ENCODE measurements at places on chromosomes 3 and 15. TPM values are rescaled to one million over a fixed set of nuclear protein-coding genes. Genes with fewer than 3 reads are reported as not detected.

DNA sequence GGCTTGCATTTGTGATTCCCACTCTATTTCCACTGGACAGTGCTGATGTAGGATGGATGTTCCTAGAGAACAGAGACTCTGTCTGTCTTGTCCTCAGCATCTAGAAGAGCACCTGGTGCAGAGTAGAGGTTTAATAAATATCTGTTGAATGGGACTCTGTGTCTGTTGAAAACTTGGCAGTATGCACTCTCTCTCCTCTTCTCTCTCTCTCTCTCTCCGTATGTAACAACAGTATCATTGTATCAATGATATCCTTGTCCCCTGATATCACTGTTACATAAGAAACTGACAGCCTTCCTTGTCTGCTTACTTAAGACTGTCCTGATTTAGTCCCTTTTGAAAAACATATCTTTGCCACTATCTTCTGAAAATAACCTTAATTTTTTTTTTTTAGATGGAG lies 24.3 kb upstream of the MGLL start:
- no peak for DNase-seq

DNA sequence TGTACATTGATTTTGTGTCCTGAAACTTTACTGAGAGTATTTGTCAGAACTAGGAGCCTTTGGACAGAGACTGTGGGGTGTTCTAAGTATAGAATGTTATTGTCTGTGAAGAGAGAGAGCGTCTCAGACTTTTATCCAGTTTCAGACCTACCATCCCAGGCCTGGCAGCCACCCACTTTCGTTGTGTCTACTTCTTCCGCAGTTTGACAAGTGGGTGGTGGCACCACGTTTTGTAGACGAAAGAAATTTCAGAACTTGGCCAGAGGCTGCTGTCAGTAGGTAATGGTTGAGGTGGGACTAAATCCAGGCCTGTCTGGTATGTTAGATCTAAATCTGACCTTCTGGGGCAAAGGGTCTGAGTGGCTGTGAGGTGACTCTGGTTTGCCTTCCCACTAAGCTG lies 13.4 kb upstream of the TRAK1 start:
- DNase-seq, result no peak

AMOTL2 gene
- not detected for total RNA-seq

BFSP2 gene
- total RNA-seq, result 1.1 TPM

- DNase-seq, result no peak
Observed at GRCh38 chr3:72368331-72368975, 479.8 kb downstream of the SHQ1 start.

DNA sequence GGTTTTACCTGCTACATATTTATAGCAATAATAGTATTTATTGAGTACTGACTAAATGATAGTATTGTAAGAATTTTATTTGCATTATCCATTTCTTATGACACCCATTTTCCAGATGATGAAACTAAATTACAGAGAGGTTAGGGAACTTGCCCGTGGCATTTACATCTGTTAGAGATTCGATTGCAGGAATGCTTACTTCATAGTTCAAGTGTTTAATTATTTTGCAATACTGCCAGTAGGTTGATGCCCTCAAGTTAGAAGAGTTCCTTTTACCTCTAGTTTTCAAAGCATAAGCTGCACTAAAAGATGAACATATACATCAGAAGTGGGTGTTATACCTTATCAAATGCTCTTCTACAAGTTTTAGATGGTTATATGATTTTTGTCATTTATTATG lies 362.8 kb upstream of the RGMA start:
- DNase-seq, result no peak

ST6GAL1 gene
- 99.2 TPM for total RNA-seq

- DNase-seq, result no peak
Observed at GRCh38 chr3:183812761-183813445, 12.5 kb downstream of the MAP6D1 start.

GRCh38 chr3:187019542-187020072 lies 89.3 kb downstream of the ST6GAL1 start:
- no peak for DNase-seq

- DNase-seq, result no peak
Observed at GRCh38 chr3:80785475-80785874, 976.0 kb downstream of the GBE1 start.

DNA sequence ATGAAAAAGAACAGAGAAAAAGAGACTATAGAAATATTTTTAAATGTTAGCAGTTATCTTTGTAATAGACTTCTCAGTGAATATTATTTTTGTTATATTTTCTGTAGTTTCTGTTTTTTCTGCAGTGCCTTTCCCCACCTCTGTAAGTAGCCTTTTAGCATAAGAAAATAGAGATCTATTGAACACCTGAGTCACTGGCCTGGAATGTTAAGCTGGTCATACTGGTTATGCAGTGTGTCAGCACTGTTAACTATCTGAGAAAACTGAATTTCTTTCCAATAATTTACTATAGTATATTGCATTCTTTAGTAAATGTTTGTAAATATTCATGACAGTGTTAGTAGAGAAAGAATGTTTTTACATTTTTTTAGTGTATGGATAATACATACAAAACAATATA lies 79.8 kb downstream of the NECTIN3 start:
- no peak for DNase-seq

GRCh38 chr3:187183210-187183862 lies 13.9 kb upstream of the RTP1 start:
- peak; percentile 4 for DNase-seq

- no peak for DNase-seq
Observed at GRCh38 chr3:194421-194820, 2.1 kb upstream of the CHL1 start.

CCDC54 gene
- not detected for total RNA-seq

- no peak for DNase-seq
Observed at GRCh38 chr3:72142028-72142427, 357.1 kb upstream of the PROK2 start.

DNA sequence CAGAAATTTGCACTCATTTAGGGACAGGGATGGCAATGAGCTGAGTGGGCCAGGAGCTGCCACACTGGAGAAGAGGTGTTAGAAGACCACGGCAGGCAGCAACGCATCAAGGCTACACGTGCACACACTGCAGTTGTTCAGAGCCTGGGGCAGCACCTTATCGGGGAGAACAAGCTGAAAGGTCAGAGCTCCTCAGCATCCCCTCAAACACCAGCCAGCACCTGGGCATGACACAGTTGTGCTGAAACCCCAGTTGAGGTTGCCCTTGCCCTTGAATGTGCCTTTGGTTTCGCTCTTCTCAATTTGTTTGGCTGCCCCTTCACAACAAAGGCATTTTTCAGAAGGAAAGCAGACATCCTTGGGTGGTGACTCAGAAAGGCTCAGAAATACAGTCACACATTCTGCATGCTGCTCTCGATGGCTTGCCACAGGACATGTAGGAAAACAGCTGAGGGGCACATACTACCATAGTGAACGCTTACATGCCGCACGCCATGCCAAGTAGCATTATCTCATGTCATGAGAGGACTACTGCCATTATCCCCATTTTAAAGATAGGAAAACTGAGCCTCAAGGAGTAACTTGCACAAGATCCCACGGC lies 57.6 kb downstream of the ST8SIA2 start:
- peak; percentile 5 for DNase-seq

GRCh38 chr15:32794973-32795372 lies 77.2 kb downstream of the GREM1 start:
- no peak for DNase-seq

- no peak for DNase-seq
Observed at GRCh38 chr3:58151637-58152036, 59.1 kb downstream of the DNASE1L3 start.

HESX1 gene
- total RNA-seq, result 0.43 TPM

GRCh38 chr3:171890398-171890797 lies 47.2 kb downstream of the TMEM212 start:
- peak; percentile 2 for DNase-seq

DNA sequence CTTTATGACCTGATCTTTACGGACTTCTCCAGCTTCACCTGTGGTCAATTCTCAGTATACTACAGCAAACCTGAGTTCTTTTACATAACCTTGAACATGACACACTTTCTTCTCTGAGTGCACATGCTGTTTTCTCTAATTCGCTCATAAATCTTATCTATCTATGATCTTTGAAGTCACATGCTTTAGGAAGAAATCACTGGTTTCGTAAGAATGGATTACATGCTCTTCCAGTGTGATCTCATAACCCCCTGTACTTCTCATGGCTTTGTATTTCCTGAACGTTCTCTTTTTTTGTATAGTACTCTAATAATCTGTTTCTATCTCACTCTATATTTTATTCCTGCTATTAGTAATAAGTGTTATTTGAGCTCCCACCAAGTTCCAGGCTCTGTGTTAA lies 1165.2 kb downstream of the TBL1XR1 start:
- no peak for DNase-seq

- DNase-seq, result no peak
Observed at GRCh38 chr3:156478891-156479290, 76.0 kb downstream of the SSR3 start.

KCNMB3 gene
- 0.34 TPM for total RNA-seq

DNA sequence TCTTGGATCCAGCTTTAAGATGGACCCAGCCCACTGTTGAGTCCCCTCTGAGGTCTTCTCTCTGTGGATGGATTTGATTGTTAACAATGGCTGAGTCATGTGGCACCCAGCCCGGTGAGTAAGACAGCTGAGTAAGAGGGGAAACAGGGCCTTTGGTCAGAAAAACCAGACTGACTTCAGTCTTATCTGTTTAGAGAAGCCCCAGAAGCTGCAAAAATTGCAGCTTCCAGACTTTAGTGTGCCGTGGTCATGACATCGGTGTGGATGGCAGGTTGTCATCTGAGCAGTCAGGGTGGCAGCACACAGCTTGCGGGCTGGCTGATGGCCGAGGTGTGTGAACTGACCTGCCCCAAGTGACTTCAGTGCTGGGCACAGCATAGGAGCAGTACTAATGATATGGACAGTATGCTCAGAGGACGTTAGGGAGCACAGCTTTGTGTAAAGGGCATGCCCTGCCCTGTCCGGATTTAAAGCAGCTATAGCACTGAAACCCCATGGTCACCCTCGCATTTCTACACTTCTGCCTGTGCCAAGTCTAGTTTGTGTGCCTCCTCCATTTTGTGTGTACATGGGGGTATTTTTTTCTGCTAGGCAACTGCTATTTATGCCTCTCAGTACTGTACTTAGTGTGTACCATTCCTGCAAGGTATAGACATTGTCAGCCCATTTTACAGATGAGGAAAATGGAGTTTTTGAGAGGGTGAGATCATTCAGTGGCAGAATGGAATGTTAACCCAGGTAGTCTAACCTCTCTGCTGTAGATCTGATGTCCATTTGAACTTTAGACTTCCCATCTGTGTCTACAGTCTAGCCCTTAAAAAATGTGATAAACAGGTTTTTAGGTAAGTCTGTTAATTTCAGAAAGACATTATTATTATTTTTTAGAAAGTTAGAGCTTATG lies 44.4 kb downstream of the FLNB start:
- peak; percentile 76 for DNase-seq

- no peak for DNase-seq
Observed at GRCh38 chr15:101157721-101158120, 94.1 kb downstream of the CHSY1 start.

PDZRN3 gene
- not detected for total RNA-seq

GRCh38 chr15:93527374-93528050 lies 438.5 kb upstream of the RGMA start:
- no peak for DNase-seq

GRCh38 chr15:65812467-65812866 lies 20.4 kb upstream of the DENND4A start:
- no peak for DNase-seq

DNA sequence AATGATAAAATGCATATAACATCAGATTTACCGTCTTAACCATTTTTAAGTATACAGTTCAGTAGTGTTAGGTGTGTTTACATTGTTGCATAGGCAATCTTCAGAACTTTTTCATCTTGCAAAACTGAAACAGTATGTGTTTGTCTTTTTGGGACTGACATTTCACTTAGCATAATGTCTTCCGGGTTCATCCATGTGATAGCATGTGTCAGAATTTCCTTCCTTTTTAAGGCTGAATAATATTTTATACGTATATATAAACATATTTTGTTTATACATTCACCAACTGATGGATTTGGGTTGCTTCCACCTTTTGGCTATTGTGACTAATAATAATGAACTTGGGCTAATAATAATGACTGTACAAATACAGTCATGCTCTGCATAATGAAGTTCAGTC lies 3.0 kb downstream of the PARP15 start:
- DNase-seq, result no peak

PDCD10 gene
- 74.0 TPM for total RNA-seq

DNA sequence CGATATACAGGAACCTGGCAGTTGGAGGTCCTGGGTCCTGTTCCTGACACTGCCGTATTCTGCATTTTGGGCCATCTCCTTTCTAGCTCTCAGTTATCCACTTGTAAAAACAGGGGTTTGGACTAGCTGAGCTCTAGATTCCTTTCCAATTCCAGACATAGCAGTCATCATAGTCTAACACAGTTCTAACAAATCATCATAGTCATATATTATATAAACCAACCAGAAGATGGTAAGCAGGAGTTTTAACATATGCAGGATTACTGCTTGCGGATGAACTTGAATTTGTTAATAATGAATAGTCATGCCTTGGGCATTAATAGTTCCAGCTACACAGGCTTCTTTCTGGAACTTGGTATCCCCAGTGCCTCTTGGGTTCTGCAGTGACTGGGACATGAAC lies 26.6 kb downstream of the MASP1 start:
- no peak for DNase-seq

ZIC1 gene
- total RNA-seq, result not detected

DNA sequence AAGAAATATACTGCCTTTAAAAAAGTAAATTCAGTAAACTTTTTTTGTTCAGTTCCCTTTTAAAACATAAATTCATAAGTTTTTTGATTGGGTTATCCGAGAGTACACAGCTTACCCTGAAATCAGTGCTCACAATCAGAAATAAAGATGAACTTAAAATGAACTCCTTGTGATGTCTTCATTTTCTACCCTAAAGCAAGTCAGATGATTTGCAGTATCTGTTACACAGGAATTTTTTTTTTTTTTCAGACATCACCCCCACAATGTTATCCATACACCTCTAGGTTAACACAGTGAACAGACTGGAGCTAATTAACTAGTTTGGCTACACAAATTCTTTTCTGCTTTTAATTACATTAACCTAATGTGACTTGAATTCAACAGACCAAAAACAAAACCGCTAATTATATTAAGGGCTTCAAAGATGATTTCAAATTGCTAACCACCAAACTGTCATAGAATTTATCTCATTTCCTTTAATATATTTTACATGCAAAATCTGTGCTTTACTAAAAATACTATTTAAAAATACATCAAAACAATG lies 1042.0 kb downstream of the ROBO1 start:
- DNase-seq, result no peak

GRCh38 chr15:83571820-83572707 lies 81.9 kb upstream of the ADAMTSL3 start:
- DNase-seq, result no peak

C3orf49 gene
- not detected for total RNA-seq

DNA sequence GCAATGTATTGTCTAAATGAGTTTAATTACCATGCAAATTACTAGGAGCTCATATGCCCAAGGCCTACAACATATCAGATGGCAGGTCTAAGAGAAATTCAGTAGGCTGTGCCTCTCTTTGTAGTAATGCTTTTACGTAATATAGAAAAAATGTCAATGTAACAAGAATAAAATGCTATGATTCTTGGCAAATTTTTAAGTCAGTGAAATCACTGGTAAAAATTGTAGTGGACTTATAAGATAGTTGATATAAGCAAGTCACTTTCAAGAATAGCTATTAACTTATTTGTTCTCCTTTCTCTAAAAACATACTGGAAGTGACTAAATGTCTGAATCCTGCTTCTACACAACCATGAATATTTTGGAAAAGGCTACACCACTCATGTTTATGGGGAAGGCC lies 707.8 kb downstream of the TUSC7 start:
- DNase-seq, result no peak

- no peak for DNase-seq
Observed at GRCh38 chr15:89964232-89964954, 36.7 kb upstream of the ZNF710 start.

GRCh38 chr3:140931801-140932200 lies 9.8 kb upstream of the SLC25A36 start:
- DNase-seq, result no peak

NBEAL2 gene
- 63.7 TPM for total RNA-seq
